EH (cell line): ENCODE measurements at places on chromosomes 16 and 17.

DNA sequence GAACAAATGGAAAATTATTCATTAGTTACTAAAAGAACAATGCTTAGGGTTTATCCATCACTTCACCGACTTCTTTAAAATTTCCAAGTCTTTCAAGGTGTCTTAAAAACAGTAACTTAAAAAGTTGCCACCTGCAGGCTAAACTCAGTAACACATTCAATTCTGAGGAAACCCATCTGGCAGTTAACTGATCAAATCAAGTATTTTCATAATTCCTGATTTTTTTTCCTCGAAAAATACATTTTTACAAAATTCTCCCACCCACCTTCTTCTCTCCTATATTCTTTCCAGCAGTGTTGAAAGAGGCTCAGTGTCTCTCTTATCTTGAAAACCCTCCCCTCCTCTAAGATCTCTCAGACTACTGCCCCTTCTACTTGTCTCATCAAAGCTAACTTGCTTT is 29.9 kb downstream of the PARN start:
- DNase-seq: peak; percentile 38

GRCh38 chr16:67773099-67773498 is 33.3 kb downstream of the RANBP10 start:
- DNase-seq: no peak

DNA sequence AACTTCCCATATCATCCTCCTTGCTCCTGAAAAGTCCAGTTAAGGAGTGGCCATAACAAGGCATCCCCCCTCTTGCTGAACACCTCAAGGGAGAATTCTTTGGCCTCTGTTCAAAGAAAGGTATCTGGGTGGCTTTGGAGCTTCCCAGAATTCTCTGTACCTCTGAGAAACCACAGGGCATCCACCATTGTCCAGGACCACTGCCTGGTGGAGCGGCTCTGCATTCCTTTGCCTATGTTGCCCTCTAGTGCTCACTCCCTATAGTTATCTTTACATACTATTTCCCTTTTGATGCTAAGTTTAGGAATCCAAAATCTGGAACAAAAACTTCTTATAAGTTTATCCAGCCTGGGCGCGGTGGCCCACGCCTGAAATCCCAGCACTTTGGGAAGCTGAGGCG is 30.3 kb downstream of the CHD9NB start:
- DNase-seq: peak; percentile 66

DNA sequence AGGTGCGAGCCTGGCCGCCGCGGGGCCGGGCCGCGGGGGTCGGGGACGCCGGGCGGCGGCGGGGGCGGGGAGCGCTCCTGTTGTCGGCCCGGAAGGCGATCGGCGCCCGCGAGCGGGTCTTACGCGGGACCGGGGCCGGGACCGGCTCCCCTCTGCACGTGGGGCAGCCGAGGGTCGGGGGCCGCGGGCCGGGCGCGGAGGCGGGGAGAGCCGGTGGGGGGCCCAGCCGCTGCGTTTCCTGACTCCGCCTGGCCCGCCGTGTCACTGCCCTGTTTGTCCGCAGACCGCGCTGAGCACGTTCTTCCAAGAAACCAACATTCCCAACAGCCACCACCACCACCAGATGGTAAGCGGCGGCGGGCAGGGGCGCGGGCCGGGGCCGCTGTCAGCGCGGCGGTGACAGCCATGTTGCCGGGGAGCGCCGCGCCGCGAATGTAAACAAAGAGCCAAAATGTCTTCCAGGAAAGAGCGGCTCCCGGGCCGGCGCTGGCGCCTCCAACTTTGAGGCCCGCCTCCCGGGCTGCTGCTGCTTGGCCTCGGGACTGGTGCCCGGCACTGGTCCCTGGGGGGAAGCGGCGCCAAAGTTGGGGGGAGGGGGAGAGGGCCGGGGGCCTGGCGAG is 586 bp downstream of the UBALD2 start:
- peak; percentile 61 for DNase-seq

DNA sequence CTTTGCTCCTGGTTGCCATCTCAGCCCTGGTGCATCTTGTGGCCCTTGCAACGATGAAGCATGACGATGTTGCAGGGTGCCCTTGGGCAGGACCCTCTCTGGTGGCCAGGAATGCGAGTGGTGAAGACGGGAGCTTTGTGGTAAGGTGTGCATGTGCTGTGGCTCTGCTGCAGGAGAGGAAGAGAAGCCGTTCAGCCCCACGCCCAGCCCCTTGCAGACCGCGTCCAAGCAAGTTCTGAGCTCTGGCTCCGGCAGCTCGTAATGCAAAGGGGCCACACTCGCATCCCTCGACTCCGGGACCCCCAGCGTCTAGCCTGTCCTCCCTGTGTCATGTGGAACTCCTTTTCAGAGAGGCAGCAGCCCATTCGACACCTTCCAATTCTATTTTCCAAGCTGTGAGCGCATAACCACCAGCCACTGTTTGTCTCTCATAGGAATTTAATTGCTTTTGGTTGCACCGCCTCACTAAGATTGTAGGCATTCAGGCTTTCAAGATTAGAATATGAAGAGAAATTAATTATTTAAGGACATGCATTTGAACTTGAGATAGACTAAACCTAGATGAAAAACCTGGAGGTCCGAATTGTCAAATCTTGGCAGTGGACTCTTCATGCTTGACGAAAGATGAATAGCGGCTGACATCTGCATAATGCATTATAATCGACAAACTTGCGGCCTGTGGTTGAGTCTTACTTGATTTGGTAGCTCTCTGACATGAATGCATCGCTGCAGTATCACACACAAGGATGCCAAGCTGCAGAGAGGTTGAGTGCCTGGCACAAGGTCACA is 21.1 kb upstream of the KCNG4 start:
- DNase-seq: no peak

DNA sequence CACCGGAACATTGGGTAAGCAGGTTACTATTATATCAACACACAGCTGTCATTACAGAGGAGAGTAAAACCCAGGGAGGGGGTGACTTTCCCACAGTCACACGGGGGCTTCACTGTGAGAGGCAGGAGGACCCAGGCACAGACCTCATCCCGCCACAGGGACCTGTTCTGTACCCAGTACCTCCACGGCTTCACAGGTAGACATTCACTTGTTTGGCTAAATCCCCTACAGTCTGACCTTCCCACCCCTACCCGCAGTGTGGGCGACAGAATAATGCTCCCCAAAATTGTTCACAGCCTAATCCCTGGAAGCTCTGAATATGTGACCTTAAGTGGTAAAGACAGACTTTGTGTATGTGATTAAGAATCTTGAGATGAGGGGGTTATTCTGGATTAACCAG is 16.5 kb downstream of the LITAF start:
- no peak for DNase-seq

DNA sequence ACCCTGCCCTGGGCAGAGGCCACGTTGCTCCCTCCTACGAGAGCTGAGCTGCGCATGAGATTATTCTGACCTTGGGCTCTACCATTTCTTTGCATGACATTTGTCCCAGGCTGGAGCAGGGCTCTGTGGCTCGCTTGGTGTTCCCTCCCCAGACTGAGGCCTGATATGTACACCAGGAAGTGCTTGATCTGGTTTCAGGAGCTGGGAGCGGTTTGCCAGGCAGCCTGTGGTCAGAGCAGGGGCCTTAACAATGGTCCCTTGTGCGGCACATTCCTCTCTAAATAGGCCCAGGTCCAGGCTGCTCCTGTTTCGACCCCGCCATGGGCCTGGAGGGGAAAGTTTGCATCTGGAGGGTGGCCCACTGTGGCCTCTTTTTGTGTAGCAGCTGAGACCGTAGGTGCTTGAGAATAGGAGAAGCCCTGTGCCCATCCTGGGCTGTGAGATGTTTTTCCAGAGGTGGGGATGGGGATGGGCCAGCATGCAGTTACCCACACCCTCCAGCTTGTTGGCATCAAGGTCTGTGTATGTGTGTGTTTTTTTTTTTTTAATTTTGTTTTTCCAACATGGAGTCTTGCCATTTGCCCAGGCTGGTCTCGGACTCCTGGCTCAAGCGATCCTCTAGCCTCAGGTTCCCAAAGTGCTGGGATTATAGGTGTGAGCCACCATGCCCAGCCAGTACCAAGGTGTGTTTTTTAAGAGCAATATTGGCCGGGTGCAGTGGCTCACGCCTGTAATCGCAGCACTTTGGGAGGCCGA is 253.9 kb downstream of the SEC14L1 start:
- DNase-seq: no peak

DNA sequence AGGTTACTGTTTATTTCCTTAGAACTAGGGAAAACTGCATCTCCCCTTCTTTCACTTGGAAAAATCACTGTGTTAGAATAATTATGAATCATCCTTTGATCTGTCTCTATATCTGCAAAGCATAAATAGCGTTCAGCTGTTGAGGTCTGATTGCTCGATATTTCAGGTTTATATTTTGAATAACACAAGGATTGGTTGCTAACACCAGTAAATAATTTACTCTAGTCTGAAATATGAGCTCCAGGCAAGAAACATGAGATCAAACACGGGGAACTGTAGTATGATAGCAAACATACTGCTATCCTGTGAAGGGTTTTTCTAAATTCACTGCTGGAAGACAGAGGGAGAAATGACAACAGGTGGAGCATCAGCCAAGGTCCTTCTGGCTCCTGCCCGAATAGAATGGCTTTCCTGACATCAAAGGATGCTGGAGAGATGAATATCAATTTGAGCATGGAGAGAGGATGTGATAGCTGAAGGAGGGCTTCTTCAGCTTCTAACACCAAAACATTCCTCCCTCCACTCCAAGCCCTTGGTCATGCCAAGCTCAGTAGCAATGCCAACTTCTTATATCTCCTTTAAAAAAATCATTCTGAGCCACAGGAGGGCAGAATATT is 450.3 kb downstream of the SHISA9 start:
- DNase-seq: no peak

- no peak for DNase-seq
These were observed 236.7 kb upstream of the CIBAR2 start for GRCh38 chr16:85348911-85349334.

GRCh38 chr16:13594823-13595222 is 325.1 kb upstream of the ERCC4 start:
- DNase-seq: no peak

- no peak for DNase-seq
These were observed 385.8 kb upstream of the RBFOX1 start for GRCh38 chr16:6946802-6947201.

- DNase-seq: no peak
These were observed 17.1 kb upstream of the FAM83G start for GRCh38 chr17:19021622-19022083.

- DNase-seq: no peak
These were observed 23.5 kb downstream of the NFE2L1 start for GRCh38 chr17:48071654-48072053.

GRCh38 chr17:22272363-22273146 is 580.2 kb downstream of the KCNJ18 start:
- DNase-seq: no peak

GRCh38 chr16:23288209-23288608 is 13.9 kb upstream of the SCNN1B start:
- no peak for DNase-seq

- peak; percentile 97 for DNase-seq
These were observed 13.9 kb upstream of the LPCAT2 start for GRCh38 chr16:55494994-55495421.

GRCh38 chr17:79930877-79931816 is 91.9 kb upstream of the CBX4 start:
- DNase-seq: no peak

GRCh38 chr16:57761301-57761700 is 25.7 kb downstream of the KATNB1 start:
- DNase-seq: no peak

DNA sequence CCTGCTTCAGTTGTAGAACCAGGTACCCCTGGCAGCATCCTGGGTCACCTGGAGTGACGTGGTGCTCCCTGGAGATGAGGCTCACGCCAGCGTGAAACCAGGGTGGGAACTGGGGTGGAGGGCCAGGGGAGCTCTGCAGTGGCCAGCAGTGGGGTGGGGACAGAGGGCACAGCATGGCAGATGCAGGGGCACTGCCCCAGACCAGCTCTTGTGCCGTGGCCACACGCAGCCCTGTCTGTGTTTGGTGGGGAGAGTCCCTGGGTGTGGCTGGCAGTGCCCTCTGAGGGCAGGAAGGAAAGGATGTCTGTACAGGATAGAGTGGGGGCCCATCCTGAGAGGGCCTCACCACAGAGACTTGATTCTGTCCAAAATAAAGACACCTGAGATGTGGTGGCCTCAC is 24.5 kb downstream of the ZNF750 start:
- no peak for DNase-seq

GRCh38 chr17:79877041-79877440 is 37.8 kb upstream of the CBX4 start:
- DNase-seq: no peak

DNA sequence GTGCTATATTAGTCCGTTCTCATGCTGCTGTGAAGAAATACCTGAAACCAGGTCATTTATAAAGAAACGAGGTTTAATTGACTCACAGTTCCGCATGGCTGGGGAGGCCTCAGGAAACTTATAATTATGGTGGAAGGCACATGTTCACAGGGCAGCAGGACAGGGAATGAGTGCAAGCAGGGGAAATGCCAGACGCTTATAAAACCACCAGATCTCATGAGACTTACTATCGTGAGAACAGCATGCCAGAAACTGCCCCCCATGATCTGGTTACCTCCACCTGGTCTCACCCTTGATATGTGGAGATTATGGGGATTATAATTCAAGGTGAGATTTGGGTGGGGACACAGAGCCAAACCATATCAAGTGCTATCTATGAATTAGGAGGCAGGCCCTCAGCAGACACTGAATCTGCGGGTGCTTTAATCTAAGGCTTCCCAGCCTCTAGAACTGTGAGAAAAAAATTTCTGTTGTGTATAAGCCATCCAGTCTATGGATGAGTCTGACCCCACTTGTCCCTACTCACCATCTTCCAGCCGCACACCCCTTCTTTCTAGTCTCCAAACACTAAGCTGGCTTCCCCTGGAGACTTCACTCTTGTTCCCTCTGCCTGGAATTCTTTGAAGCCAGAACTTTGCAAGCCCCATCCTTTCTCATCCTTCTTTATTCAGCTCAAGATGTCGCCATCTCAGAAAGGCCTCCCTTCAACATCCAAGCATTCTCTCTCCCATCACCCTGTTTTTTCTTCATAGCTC is 772 bp upstream of the NUP93 start:
- peak; percentile 43 for DNase-seq

DNA sequence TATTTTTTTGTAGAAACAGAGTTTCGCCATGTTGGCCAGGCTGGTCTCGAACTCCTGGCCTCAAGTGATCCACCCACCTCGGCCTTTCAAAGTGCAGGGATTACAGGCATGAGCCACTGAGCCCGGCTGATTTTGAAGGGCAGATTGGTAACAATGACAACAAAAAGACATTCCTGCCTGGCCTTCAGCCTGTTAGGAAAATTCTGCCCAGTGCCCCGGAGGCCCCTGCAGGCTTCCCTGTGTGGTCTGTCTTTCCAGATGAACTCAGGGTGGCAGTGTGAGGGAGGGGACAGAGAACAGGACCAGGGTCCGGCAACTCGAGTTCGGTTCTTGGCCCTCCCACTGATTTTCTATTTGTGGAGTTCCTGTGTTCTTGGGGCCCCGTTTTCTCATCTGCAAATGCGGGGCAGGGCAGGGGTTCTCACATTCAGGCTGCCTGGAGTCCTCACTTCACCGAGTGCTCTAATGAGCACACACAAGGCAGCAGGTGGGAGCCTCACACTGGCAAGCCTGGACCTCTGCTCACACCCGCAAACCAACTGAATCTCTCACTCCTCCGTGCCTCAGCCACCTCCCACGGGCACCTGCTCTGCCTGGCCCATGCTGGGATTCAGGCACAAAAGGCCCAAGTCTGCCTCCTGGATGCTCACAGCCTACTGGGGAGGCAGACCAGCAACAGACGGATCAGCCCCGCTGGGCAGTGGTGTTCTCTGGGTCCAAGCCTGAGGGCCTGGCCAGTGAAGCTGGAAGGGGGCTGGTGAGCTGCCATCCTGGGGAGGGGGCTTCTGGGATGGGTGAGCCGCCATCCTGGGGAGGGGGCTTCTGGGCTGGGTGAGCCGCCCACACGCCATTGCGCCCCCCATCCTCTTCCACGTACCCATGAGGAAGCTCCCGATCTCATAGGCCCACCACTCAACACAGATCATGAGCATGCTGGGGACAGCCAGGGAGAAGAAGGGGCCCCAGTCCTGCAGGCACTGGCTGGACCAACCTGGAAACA is 10.3 kb downstream of the SLC47A2 start:
- no peak for DNase-seq
